ENCODE measurements at places on chromosomes 12 and 14. TPM values are rescaled to one million over a fixed set of nuclear protein-coding genes. Genes with fewer than 3 reads are reported as not detected.

The MBD6 gene
- total RNA-seq, result 4.8 TPM

The FSCB gene
- total RNA-seq, result under 0.01 TPM

The SLC38A6 gene
- 47.7 TPM for total RNA-seq

The NGB gene
- not detected for total RNA-seq

DNA sequence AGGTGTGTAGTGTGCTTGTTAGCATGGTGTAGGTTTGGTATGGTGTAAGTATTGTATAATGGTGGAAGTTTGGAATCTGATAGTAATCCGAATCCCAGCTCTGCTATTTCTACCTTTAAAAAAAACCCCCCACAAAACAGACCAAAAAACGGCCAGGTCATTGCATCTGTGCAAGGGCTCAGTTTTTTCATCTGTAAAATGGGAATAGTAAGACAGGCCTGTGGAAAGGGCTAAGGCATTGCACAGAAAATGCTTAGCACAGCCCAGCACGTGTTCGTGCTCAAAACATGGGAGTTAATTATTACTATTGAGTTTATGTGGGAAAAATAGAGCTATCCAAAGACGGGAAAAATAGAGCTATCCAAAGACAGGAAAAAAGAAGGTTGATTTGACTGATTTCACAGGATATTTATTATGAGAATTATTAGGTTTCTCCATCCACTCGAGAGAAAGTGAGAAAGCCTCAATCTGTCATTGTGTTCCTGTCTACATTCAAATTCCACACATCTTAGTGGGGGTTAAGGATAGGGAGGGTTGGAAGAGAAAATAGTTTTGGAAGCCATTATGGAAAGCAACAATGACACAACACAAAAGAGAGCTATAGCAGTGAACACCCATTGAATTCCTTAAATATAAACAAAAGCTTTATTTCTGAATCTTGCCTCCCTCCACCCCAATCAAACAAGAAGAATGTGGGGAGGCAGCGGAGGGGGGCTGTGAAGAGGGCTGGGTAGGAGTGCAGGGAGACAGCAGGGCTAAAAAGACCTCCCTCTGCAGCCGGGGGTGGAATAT, 126.8 kb upstream of the MAX start:
- DNase-seq, result no peak

GRCh38 chr14:22412926-22413411, 176.1 kb downstream of the DAD1 start:
- peak; percentile 19 for DNase-seq

DNA sequence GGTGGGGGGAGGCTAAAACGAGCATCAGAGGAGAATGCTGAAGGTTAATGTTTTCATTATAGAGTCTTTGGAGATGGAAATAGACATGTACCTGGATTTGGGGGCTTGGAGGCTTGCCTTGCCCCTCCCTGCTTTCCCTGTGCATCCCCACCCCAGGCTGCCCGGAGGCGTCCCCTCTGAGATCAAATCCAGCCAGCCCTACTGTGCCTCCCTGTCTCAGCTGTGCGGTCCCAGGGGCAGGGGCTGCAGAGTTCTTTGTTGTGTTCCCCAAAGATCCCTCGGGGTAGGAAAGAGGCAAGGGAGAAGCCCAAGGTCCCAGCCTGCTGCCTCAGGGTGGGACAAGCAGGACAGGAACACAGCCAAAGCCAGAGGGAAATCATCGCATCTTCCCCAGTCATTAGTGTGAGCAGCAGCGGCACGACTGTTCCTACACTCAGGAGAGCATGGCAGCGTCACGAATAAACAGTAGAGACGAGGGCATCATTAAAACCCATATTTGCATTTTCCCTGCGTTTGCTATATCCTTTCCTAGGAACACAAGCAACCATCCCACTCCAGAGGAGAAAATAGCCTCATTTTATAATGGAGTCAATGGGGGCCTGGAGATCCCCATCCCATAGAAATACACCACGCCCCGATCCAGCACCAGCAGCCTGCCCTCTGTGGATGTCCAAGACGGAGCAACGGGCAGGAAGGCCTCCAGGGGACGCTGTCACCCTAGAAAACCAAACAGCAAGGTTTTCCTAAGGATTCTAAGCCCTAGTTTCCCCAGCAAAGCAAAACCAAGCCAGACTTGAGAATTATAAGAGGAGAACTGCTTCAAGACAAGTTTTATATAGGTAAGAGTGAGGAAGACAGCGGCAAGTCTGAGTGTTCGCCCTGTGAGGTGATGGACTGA, 32.4 kb downstream of the ANO2 start:
- DNase-seq, result no peak

DNA sequence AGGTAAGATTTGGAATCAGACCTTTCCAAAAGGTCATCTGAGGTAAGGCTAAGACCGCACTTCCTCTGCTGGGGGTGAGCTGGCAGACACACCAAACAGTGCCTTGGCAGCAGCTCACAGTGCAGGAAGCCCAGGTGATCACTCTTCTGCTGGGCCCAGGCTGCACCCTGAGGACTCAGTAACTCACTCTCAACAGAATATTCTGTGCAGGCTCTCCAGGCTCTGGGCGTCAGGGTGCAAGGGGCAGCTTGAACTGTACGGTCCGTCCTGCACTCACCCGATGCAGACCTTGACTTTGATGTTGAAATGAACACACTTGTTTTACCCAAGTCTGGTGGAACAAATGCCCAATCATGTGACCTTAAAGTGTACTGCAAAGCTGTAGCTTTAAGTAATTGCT, 6.0 kb downstream of the ALKBH2 start:
- no peak for DNase-seq

DNA sequence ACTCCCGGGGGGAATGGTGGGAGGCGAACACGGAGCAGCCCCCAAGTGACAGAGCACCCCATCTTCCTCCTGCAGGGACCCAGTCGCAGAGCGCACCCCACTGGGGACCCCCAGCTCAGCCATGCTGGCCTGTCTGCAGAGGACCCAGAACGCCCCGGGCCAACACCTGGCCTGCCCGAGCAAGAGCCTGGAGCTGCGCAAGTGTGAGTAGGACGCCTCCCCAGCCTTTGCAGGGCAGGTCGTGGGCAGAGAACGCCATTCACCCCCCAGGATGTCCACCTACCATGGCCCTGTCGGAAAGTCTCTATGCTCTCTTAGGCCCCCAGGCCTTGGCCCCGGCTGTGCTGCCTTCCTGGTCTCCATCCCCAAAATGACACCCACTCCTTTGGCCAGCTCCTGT, 30.4 kb downstream of the FAM222A start:
- DNase-seq, result no peak
